Activated T-helper 1 cell treated with anti-CD3 and anti-CD28 coated beads, Interleukin-12 subunit alpha, Interleukin-12 subunit beta, Interleukin-2, Interleukin-4 antibody, amounts not matched to agents 30 ng/mL and 10 ng/mL and 1 ng/mL, durations not matched to agents 14 hours and 24 hours and 36 hours (primary cell): ENCODE measurements at places on chromosomes 7 and 10.

DNA sequence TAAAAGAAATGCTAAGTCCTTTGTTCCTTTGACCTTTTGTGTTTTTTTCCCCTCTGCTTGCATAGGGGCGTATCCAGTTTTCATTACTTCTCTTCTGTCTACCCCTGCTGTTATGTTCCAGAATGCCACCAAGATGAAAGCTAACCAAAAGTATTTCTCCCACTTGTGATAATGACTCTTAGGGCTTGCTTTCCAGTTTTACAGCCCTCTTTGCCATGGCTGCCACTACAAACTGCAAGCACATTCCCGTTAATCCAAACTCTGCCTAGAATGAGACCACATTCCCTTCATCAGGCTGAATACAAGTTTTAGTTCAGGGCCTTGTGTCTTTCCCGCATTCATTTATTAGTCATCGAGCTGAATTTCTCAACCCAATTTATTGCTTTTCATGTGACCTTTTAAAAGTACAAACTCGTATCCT, 23.6 kb upstream of the CD36 start:
- DNase-seq = no peak

- DNase-seq = no peak
These were observed 82.9 kb downstream of the PRKAG2 start for GRCh38 chr7:151793991-151794507.

DNA sequence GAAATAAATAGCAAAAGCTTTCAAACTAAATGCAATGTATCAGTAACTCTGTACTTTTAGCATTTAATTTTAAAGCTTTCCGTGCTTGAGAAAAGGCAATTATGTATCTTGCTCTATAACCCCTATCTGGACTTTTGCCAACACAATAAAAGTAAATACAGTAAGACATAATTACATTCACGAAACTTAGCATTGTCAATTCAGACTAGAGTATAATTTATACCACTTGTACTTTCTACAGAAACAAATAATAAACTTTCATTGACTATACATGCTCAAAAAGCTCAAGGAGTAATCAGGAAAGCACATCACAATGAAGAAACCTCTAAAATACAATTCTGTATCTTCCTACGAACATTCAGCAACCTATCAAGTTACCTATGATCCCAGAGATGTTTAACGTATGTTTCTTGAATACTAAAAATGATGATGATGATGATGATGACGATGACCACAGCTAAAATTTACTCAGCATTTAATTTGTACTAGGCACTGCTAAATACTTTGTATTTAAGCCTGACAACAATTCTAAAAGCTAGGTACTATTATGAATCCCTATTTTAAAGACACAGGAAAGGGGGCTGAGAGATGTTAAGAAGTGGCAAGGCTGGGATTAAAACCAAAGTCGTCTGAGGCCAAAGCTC, 44.9 kb downstream of the MINDY3 start:
- no peak for DNase-seq

- DNase-seq = no peak
These were observed 972.2 kb upstream of the MBL2 start for GRCh38 chr10:53744746-53745145.

GRCh38 chr7:95411666-95412065, 15.5 kb upstream of the PON3 start:
- DNase-seq = no peak

- DNase-seq = no peak
These were observed 66.1 kb downstream of the LRGUK start for GRCh38 chr7:134193240-134193639.

DNA sequence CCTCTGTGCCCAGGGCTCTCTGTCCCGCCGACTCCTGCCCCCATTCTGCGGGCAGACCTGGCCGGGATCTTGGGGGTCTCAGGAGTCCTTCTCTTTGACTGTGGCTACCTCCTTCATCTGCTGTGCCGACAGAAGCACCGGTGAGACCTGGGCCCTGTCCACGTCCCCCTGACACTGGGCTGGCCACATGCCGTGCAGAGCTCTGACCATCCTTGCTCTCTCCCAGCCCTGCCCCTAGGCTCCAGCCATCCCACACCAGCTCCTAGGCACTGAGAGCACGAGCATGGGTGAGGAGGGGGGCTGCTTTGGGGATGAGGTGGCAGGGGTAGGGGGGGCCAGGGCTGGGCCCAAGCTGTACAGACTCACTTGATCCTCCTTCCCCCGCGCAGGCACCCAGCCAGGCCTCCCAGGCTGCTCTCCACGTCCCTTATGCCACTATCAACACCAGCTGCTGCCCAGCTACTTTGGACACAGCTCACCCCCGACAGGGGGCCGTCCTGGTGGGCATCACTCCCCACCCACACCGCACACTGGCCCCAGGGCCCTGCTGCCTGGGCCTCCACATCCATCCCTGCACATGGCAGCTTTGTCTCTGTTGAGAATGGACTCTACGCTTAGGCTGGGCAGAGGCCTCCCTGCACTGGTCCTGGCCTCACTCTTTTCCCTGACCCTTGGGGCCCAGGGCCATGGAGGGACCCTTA, 4.8 kb upstream of the PILRB start:
- no peak for DNase-seq

DNA sequence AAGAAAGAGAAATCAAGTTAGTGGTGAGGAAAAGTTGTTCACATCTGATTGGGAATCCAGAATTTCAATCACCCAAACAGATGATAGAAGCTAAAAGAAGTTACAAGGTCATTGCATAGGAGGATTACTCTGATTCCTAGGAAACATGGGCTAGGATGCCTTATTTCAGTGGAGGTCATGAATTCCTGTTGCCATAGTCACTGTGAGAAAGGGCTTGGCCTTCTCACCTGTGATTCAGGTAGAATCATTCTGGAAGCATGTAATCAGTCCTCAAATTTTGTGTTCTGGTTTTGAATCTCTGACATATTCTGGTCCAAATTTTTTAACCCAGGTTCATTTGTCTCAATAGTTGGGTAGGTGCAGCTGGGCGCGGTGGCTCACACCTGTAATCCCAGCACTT, 4.3 kb upstream of the NUB1 start:
- DNase-seq = no peak

DNA sequence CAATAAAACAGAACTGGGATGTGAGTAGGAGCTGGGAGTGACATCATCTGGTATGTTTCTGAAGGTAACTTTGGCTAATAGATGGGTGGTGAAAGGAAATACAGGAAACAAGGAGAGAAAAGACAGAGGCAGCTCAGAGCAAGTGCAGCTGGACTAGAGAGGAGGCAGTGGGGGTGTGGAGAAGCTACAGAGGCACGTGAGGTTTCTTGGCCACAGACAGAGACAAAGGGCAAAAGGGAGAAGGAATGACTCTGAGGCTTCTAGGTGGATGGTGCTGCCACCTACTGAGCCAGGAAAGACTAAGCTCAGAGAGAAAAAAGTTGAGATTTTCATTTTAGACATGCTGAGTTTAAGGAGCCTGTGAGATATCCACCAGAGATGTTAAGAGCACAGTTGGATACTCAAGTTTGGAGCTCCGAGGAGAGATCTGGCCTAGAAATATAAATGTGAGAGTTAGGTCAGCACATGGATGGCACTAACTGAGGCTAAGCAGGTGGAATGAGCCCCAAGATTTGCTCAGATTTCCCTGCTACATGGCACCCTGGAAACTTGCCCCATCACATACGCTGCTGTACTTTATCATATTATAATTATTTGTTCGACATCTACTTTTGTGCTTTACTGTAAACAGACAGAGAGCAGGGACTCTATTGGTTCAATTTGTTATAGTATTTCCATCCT, 293.0 kb upstream of the IMMP2L start:
- no peak for DNase-seq

DNA sequence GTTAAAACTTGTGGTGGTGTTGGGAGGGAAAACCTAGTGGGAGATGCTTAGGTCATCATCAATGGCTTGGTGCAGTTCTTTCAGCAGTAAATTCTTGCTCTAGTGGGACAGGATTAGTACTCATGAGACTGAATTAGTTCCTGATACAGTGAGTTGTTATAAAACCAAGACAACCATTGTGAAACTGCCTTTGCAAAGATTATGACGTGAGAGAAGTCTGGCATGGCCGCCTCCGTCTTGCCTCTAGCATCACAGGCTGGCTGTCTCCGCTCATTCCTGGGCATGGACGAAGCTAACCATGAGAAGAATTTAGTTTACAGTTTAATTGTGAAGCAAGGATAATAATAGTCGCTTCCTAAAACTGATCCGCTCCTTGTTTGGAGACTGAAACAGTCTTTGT, 186.4 kb downstream of the KIF20B start:
- no peak for DNase-seq
